ENCODE measurements at places on chromosomes 3 and 15. TPM values are rescaled to one million over a fixed set of nuclear protein-coding genes. Genes with fewer than 3 reads are reported as not detected.

EPHB3 gene
- 30.1 TPM for total RNA-seq

NPAP1 gene
- total RNA-seq = not detected

P4HTM gene
- total RNA-seq = 56.4 TPM

DNA sequence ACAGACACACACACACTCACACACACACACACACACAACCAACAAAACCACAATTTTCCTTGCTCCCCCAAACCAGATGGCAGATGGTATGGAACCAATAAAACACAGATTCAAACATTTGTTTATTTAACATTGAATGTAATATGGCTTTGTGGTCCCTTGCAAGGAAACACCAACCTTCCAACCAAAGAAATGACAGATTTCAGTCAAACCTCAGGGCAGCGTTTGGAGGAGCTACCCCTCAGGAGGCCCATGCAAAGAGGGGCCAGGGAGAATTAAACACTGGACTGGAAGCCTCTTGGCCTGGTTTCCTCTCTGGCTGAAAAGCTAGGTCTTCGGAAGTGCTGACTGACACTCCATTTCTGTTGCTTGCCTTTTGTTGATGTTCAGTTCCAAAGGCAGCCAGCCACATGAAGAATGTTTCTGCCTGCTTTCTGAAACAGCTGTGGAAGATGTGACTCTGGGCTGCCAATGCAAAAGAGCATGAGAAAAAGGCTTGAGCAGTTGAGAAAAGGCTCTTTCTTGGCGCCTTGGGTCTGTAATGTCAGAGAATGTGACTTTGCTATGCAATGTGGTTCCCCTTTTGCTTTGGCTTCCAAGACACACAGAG is 296.1 kb downstream of the RPLP1 start:
- no peaks in the 10 kb centered on the region for H3K36me3 ChIP-seq
- H3K4me3 ChIP-seq = no peak overlapping the region
- no peaks in the 10 kb centered on the region for H3K4me1 ChIP-seq
- no peak for DNase-seq
- no peaks in the 10 kb centered on the region for H3K27me3 ChIP-seq

FEM1B gene
- total RNA-seq = 130 TPM

NRROS gene
- 7.7 TPM for total RNA-seq

DNA sequence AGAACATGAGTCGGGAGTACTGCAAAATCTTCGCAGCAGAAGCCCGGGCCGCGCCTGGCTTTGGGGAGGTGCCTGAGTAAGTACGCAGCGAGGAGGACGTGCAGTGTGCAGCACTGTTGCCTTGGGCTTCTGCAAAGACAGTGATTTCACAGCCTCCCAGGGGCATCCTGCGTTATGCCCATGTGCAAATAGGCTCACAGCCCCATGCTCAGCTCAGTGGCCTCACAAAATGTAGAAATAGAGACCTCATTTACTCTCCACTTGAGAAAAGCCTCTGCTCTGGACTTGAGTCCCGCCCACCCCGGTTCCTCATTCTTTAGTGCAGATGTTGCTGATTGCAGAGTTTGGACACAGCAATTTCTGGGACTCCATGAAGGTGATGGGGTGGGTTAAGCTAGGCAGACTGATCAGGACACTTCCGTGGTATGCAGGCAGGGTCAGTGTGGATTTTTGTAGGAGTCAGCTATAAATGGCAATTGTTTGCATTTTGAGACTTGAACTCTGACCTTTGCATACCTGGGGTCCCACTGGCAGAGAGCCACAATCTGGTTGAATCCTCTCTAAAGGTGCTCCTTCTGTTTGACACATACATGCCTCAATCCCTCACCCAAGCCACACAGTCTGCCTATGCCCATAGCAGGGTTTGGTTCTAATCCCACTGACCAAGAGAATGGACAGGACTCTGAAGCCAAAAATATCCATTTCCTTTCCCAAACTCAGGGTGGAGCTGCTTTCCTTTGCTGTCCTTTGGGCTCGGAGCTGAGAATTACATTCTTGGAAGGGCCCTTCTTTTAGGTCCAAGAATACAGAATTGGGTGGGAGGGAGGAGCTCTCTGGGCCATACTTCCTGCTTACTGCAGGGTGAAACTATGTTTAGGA is 20.7 kb upstream of the SLC28A1 start:
- no peaks in the 10 kb centered on the region for H3K4me1 ChIP-seq
- H3K27ac ChIP-seq = peak overlapping the region; percentile 2
- no peak for DNase-seq
- H3K27me3 ChIP-seq = no peaks in the 10 kb centered on the region
- H3K4me3 ChIP-seq = no peak overlapping the region
- H3K36me3 ChIP-seq = no peaks in the 10 kb centered on the region

DNA sequence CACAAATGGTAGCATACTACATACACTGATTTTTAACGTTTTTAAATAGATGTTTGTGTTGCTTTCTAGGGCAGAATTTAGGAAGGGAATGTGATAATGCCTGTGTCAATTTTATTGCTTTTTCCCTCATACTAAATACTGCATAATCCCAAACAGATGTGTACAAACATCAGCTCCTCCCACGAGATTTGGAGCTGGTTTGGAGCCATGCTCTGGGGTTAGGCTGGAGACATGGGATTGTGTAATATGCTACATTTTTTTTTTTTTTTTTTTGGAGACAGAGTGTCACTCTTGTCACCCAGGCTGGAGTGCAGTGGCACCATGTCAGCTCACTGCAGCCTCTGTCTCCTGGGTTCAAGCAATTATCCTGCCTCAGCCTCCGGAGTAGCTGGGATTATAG is 80.1 kb downstream of the EBLN2 start:
- no peaks in the 10 kb centered on the region for H3K36me3 ChIP-seq
- DNase-seq = peak; percentile 67
- H3K27me3 ChIP-seq = no peaks in the 10 kb centered on the region
- no peaks in the 10 kb centered on the region for H3K4me1 ChIP-seq
- no peak overlapping the region for H3K4me3 ChIP-seq

DNA sequence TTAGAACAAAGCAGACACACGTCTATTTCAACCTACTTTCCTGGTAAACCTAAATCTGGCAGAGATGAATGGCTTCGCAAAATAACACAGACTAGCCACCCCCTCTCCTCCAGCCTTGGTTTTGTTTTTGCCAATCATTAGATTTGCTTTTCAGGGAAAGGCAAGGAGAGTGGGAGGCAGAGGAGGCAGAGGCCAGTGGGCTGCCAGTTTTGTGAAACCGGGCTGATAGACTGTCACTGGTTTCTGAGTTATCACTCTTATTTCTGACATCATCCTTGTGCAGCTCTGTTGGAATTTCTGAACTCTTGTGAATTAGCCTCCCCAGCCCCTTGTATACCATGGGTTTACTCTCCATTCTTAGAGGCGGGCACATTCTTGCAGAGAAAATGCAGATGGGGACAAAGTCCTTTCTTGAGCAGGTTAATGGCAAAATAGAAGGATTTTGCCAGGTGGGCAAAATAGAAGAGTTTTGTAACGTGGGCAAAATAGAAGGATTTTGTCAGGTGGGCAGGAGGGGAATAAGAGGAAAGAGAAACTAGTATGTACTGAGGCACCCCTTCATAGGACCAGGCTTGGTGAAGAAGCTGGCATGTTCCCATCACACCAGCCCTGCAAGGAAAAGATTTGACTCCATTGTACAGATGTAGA is 3.2 kb upstream of the FEM1B start:
- peak overlapping the region; percentile 99 for H3K27ac ChIP-seq
- no peaks in the 10 kb centered on the region for H3K36me3 ChIP-seq
- DNase-seq = no peak
- H3K4me1 ChIP-seq = peaks cover 14% of the 10 kb centered on the region

IGDCC3 gene
- total RNA-seq = not detected

GRCh38 chr3:156489462-156489911 is 65.4 kb downstream of the SSR3 start:
- DNase-seq = no peak
- no peaks in the 10 kb centered on the region for H3K36me3 ChIP-seq
- no peaks in the 10 kb centered on the region for H3K4me1 ChIP-seq
- H3K27ac ChIP-seq = peak overlapping the region; percentile 23
- no peak overlapping the region for H3K4me3 ChIP-seq
- H3K27me3 ChIP-seq = no peaks in the 10 kb centered on the region

DNA sequence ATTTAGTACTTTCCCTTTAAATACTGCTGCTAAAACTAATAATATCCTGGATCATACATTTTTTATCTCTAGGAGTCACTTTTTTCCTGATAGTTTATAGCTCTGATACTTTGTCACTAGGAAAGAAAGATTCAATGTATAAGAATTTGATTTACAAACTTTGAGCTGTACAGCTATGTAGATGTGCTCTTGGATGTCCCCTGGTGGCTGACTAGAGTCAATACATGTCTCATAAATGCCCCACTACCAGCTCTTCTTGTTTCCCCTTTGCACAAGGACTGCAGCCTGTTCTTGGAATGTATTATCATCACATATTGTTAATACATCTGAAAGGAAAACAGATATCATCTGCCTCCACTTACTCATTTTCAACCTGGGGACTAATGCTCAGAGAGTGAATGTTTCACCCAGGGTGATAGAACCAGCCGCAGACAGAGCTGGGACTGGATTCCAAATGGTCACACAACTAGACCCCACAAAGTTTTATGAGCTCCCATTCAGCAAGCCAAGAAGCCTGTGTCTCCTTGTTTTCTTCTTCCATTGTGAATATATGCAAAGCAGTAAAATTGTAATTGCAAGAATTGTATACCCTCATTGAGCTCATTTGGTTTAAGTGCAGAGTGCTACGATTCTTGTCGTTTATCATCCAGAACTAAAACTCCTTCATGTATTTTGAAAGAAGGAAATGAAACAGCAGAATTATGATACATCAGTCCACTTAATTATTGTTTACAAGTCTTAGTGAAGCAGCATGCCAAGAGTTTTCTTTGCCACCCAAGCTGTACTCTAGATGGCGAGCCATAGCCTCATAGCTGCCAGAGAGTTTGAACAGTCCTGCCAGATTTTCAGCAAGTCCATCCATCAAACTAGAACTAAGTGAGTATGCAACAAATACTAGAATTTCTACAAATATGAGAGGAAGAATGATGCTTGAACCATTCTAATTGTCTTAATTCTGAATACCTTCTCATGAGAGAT is 261.6 kb upstream of the LMCD1 start:
- H3K36me3 ChIP-seq = no peaks in the 10 kb centered on the region
- H3K27ac ChIP-seq = no peak overlapping the region
- H3K27me3 ChIP-seq = no peaks in the 10 kb centered on the region

- H3K27me3 ChIP-seq = no peaks in the 10 kb centered on the region
- H3K4me1 ChIP-seq = no peaks in the 10 kb centered on the region
- H3K27ac ChIP-seq = no peak overlapping the region
- H3K36me3 ChIP-seq = no peaks in the 10 kb centered on the region
- no peak overlapping the region for H3K4me3 ChIP-seq
Observed at GRCh38 chr3:108406661-108407206, 103.7 kb downstream of the MYH15 start.

UROC1 gene
- total RNA-seq = not detected

DNA sequence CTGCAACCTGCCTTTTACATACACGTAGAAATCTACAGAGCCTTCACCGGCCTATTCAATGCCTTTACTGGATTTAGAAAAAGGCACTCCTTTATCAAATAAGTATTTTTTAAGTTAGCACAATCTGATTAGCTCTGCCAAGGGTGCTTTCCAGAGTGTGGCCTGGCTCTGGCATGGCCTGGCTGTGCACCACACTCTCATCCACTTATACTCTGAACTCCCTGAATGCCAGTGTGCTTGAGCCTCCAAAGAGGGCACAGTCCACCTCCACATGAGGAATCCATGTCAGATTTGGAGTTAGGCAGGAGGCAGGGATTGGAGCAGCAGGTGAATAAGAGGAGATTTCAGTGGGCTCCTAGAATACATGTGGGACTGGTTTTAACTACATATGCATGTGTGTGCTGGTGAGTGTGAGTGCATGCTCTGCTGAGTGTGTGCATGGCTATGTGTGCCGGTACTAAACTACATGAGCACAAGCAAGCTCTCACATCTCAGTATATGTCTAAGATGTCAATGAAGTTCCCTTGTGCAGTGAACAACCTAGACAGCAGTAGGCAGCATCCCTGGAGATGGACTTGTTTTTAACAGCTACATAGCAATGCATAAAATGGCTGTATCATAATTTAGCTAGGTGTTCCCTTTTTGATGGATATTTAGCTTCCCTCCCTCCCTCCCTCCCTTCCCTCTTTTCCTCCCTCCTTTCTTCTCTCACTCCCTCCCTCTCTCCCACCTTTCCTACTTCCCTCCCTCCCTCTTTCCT is 17.8 kb upstream of the ZFAND6 start:
- no peaks in the 10 kb centered on the region for H3K27me3 ChIP-seq
- DNase-seq = no peak
- H3K4me3 ChIP-seq = no peak overlapping the region
- H3K36me3 ChIP-seq = no peaks in the 10 kb centered on the region
- no peaks in the 10 kb centered on the region for H3K4me1 ChIP-seq
- no peak overlapping the region for H3K27ac ChIP-seq

DNA sequence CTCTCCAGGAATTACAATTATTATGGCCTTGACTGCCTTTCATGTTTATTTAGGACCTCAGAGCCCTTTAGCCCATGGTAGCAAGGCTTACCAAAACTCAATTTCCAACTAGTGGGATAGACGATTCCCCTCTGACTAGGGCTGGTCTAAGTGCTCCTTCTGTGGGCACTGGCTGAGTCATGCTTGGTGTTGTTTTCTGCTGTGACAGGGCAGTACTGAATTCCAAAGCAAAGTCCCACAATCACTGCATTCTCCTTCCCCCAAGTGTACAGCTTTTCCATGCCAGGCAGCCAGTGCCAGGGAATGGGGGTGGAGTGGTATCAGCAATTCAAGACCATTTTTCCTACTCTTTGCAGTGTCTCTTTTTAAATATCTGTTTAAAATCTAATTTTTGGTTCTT is 509.0 kb upstream of the NECTIN3 start:
- no peak overlapping the region for H3K4me3 ChIP-seq
- no peak overlapping the region for H3K27ac ChIP-seq
- no peaks in the 10 kb centered on the region for H3K27me3 ChIP-seq
- no peak for DNase-seq
- H3K4me1 ChIP-seq = no peaks in the 10 kb centered on the region

GRCh38 chr3:175737646-175738572 is 878.8 kb downstream of the NAALADL2 start:
- H3K27ac ChIP-seq = no peak overlapping the region
- H3K4me3 ChIP-seq = no peak overlapping the region
- no peaks in the 10 kb centered on the region for H3K27me3 ChIP-seq
- DNase-seq = no peak

- DNase-seq = no peak
- H3K4me3 ChIP-seq = no peak overlapping the region
- H3K4me1 ChIP-seq = no peaks in the 10 kb centered on the region
- H3K27me3 ChIP-seq = no peaks in the 10 kb centered on the region
- no peaks in the 10 kb centered on the region for H3K36me3 ChIP-seq
Observed at GRCh38 chr3:48826451-48826850, 21.2 kb downstream of the PRKAR2A start.

GRCh38 chr3:68706096-68706495 is 226.3 kb downstream of the TAFA4 start:
- no peaks in the 10 kb centered on the region for H3K36me3 ChIP-seq
- no peaks in the 10 kb centered on the region for H3K27me3 ChIP-seq
- no peak overlapping the region for H3K4me3 ChIP-seq
- no peak for DNase-seq
- no peak overlapping the region for H3K27ac ChIP-seq

DNA sequence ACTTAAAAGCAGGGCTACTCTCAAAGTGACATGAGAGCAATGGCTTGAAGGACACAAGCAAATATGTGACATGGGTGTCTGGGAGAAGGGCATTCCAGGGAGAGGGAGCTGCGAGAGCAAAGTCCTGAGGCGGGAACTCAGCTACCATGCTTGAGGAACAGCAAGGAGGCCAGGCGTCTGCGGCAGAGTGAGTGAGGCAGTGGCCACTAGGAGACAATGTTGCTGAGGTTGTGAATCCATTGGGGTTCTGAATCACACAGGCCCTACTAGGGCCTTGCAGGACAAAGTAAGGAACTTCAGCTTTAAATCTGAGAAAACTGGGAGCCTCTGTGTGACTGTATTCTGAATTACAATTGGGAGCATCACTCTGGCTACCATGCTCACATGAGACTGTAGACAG is 94.1 kb upstream of the PRICKLE2 start:
- no peaks in the 10 kb centered on the region for H3K4me1 ChIP-seq
- H3K27me3 ChIP-seq = no peaks in the 10 kb centered on the region
- no peak overlapping the region for H3K27ac ChIP-seq
- H3K36me3 ChIP-seq = no peaks in the 10 kb centered on the region

All from uterus (tissue), 4 donors.